RWPE2 (cell line): ENCODE measurements at places on chromosomes 4 and X.

- no peak overlapping the region for H3K4me3 ChIP-seq
- no peaks in the 10 kb centered on the region for H3K36me3 ChIP-seq
- H3K4me1 ChIP-seq = peaks cover 20% of the 10 kb centered on the region
These were observed 156.7 kb downstream of the SPRY1 start for GRCh38 chr4:123553279-123553678.

DNA sequence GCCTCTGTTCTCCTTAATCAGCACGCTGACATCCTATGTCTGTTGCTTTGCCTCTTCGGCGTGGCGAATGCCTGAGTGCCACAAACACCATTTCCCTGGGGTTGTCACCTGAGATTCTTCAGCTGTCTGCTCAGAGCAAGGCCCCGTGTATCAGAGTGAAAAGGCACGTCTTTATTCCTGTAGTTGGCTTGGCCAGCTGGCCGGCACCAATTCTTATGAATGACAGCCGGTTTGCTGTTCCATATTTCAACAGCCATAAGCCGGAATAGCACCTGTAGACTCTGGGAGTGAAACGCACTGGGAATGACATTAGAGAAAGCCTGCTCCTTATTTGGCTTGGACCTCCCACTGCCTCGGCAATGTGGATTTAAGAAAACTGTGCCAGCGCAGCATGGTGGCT lies 89.3 kb downstream of the MGST2 start:
- no peak for DNase-seq
- H3K36me3 ChIP-seq = no peaks in the 10 kb centered on the region
- no peaks in the 10 kb centered on the region for H3K4me1 ChIP-seq
- no peaks in the 10 kb centered on the region for H3K27me3 ChIP-seq
- H3K4me3 ChIP-seq = no peak overlapping the region

- no peak overlapping the region for H3K27ac ChIP-seq
- peaks cover 6% of the 10 kb centered on the region for H3K27me3 ChIP-seq
- no peak overlapping the region for H3K4me3 ChIP-seq
- no peaks in the 10 kb centered on the region for H3K4me1 ChIP-seq
- no peak for DNase-seq
These were observed 108.0 kb upstream of the USP38 start for GRCh38 chr4:143076723-143077122.

DNA sequence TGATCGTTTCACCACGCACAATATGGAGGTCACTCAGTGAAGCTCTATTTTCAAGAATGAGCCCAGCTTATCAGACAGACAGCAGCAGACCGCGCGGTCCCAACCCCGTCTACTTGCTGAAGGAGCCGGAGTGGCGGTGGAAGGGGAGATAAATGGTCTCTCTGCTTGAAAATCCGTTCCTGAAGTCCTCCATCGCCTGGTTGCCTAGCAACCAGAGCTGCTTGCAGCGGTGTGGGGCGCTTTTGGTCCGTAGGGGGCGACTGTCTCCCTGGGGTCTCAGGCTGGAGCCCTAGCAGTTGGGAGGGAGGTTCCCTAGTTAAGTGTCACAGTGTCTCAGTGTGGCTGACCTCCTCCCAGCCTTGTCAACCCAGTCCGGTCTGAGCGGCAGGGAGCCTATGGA lies 8.3 kb upstream of the DLG3 start:
- H3K4me1 ChIP-seq = peaks cover 9% of the 10 kb centered on the region
- H3K36me3 ChIP-seq = no peaks in the 10 kb centered on the region
- H3K27me3 ChIP-seq = no peaks in the 10 kb centered on the region
- DNase-seq = no peak
- no peak overlapping the region for H3K4me3 ChIP-seq

DNA sequence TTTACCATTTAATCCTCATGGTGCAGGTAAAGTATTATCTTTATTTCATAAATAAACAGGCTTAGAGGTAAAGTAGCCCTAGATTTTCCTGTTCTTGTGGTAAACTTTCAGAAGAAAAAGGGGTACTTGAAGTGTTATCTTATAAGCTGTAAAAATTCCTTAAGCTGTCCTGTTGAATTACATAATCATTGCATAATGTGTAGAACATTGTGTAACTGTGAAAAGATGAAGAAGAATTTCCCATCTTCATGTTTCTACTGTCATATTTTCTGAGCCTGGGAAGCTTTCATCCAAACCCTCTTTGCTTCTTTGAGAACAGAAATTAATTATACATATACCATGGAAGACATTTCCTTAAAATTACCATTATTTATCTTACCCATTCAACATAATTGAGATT lies 90.5 kb downstream of the ELOVL6 start:
- no peaks in the 10 kb centered on the region for H3K27me3 ChIP-seq
- H3K4me1 ChIP-seq = peaks cover 22% of the 10 kb centered on the region
- peaks cover 26% of the 10 kb centered on the region for H3K36me3 ChIP-seq
- DNase-seq = no peak
- no peak overlapping the region for H3K4me3 ChIP-seq
- H3K27ac ChIP-seq = peak overlapping the region; percentile 47

GRCh38 chr4:148757171-148757570 lies 315.0 kb upstream of the NR3C2 start:
- DNase-seq = no peak
- H3K27ac ChIP-seq = no peak overlapping the region

DNA sequence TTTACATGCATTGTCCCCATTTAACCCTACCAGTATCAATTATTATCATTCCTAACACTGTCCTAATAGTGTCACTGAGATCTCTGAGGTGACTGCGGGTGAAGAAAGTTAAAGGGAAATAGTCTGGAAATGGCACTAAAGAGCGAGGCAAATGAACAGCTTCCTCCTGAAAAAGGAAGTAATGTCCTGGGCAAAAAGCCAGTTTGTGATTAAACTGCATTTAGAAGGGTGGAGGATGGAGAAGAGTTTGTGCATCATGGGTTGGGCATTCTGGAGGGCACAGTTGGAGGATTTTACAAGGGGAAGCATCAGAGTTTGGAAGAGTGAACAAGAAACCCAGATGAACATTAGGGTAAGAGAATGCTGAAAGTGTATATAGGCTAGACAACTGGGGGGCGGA lies 60.5 kb upstream of the SLC25A4 start:
- no peaks in the 10 kb centered on the region for H3K27me3 ChIP-seq
- H3K36me3 ChIP-seq = no peaks in the 10 kb centered on the region
- H3K4me3 ChIP-seq = no peak overlapping the region
- no peak overlapping the region for H3K27ac ChIP-seq

- no peak overlapping the region for H3K27ac ChIP-seq
- H3K27me3 ChIP-seq = no peaks in the 10 kb centered on the region
- no peaks in the 10 kb centered on the region for H3K36me3 ChIP-seq
- H3K4me1 ChIP-seq = peaks cover 2% of the 10 kb centered on the region
- no peak overlapping the region for H3K4me3 ChIP-seq
- no peak for DNase-seq
These were observed 4.7 kb upstream of the TSPYL2 start for GRCh38 chrX:53077207-53078197.

GRCh38 chr4:90982813-90983212 lies 855.6 kb downstream of the CCSER1 start:
- H3K36me3 ChIP-seq = no peaks in the 10 kb centered on the region
- no peak for DNase-seq
- no peak overlapping the region for H3K4me3 ChIP-seq
- H3K27ac ChIP-seq = no peak overlapping the region
- peaks cover under 1% of the 10 kb centered on the region for H3K4me1 ChIP-seq

DNA sequence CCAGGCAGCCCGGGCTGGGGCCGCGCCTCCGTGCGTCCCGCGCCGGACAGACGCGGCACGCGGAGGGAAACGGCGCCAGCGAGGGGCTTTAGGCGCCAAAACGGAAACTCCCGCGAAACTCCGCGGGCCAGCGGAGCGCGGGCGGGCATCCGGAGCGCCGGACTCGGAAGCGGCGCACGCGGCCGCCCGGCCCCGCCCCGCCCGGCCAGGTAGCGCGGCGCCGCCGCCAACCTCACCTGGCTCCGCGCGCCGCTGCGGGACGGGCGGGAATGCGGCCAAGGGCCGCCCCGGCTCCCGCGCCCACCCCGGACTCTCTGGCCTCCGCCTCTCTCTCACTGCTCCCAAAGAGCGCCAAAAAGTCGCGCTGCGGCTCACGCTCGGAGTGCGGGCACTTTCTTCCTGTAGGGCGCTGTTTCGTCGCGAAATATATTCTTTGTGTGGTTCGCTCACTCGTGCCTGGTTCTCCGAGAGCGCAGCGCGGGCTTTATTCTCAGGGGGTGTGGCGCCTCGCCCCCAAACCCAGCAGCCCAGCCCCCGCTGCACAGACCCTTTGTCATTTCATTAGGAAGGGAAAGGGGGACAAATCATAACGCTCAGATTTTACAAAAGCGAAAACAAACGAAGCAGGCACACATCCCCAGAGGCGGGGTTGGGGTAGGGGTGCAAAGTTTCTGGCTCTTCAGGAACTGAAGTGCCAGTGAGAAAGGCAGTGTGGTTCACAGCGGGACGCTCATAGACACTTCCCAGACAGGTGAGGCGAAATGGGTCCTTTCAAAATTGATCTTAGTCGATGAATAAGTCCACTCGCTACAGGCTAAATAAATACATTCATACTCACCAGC lies 961 bp upstream of the MBNL3 start:
- peak overlapping the region; percentile 63 for H3K4me3 ChIP-seq
- H3K27me3 ChIP-seq = no peaks in the 10 kb centered on the region
- no peaks in the 10 kb centered on the region for H3K36me3 ChIP-seq
- DNase-seq = peak; percentile 23
- peak overlapping the region; percentile 69 for H3K27ac ChIP-seq

DNA sequence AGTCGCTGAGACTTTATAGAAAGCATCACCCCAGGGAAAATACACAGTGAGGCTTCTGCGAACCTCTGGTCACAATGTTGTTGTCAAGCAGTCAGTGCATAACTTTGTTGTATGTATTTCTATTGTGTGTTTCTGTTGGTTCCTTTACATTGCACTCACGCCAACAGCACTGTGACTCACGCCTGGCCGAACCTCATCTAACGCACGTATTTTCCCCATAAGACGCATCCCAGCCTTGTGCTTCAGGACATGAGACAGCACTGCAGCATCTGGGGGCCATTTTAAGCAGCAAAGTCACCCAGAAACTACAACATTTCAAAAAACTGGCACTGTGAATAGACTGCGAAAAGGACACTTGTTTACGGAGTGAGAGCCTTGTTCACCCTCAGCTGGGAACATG lies 30.6 kb downstream of the TBL1X start:
- no peaks in the 10 kb centered on the region for H3K36me3 ChIP-seq
- no peaks in the 10 kb centered on the region for H3K4me1 ChIP-seq
- H3K27ac ChIP-seq = no peak overlapping the region
- no peaks in the 10 kb centered on the region for H3K27me3 ChIP-seq
- no peak overlapping the region for H3K4me3 ChIP-seq

GRCh38 chr4:55008166-55009056 lies 117.0 kb downstream of the KDR start:
- no peaks in the 10 kb centered on the region for H3K36me3 ChIP-seq
- no peaks in the 10 kb centered on the region for H3K27me3 ChIP-seq
- H3K4me3 ChIP-seq = no peak overlapping the region
- H3K27ac ChIP-seq = no peak overlapping the region
